Right lobe of liver (tissue), 6 donors: ENCODE measurements at places on chromosomes 5 and 9. TPM values are rescaled to one million over a fixed set of nuclear protein-coding genes. Genes with fewer than 3 reads are reported as not detected.
A peak's percentile ranks its signal among the peaks of the same experiment; 100 is the strongest.

PTPRD gene
- total RNA-seq = 29.8 TPM

SLC46A2 gene
- total RNA-seq = not detected

ZNF483 gene
- total RNA-seq = 0.31 TPM

ARSI gene
- total RNA-seq = 0.42 TPM

PRRX2 gene
- not detected for total RNA-seq

RAD50 gene
- 18.5 TPM for total RNA-seq

DNA sequence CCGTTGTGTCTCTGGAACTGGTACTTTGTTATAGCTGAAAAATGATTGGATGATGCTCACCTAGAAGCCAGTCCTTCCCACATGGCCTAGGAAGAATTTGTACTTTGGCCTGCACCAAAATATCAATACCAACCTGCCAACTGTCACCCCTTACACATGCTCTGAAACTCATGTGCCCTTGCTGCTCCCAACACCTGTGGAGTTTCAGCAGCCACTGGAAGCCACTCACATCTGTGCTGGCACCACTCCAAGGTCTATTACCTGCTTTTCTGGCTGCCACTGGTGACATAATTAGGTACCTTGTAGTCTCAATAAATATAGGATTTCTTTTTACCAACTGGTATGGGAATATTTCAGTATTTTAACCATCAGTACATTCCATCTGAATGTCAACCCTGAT, 363.6 kb downstream of the SH3GL2 start:
- DNase-seq = no peak
- H3K27me3 ChIP-seq = no peaks in the 10 kb centered on the region
- no peaks in the 10 kb centered on the region for H3K36me3 ChIP-seq
- no peaks in the 10 kb centered on the region for H3K4me1 ChIP-seq

GRCh38 chr9:20618361-20618802, 3.9 kb downstream of the MLLT3 start:
- H3K4me3 ChIP-seq = no peak overlapping the region
- no peaks in the 10 kb centered on the region for H3K36me3 ChIP-seq
- H3K27me3 ChIP-seq = no peaks in the 10 kb centered on the region
- no peaks in the 10 kb centered on the region for H3K4me1 ChIP-seq
- no peak for DNase-seq
- no peak overlapping the region for H3K27ac ChIP-seq

DNA sequence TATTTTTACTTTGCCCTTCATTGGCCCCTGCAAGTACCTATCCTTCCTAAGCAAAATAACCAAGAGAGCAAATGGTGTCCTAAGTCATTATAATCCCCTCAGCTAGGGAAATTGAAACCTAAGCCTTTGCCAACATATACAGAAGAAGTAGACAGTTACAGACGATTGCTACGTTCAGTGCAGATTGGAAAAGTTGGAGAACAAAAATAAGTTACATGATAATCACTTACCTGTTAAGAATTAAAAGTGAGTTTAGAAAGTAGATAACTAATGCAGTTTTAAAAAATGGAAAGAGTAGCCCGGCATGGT, 244.8 kb downstream of the MPDZ start:
- H3K36me3 ChIP-seq = no peaks in the 10 kb centered on the region
- H3K4me3 ChIP-seq = peak overlapping the region; percentile 29
- H3K27ac ChIP-seq = no peak overlapping the region
- H3K4me1 ChIP-seq = peaks cover 4% of the 10 kb centered on the region
- DNase-seq = no peak
- no peaks in the 10 kb centered on the region for H3K27me3 ChIP-seq

DNA sequence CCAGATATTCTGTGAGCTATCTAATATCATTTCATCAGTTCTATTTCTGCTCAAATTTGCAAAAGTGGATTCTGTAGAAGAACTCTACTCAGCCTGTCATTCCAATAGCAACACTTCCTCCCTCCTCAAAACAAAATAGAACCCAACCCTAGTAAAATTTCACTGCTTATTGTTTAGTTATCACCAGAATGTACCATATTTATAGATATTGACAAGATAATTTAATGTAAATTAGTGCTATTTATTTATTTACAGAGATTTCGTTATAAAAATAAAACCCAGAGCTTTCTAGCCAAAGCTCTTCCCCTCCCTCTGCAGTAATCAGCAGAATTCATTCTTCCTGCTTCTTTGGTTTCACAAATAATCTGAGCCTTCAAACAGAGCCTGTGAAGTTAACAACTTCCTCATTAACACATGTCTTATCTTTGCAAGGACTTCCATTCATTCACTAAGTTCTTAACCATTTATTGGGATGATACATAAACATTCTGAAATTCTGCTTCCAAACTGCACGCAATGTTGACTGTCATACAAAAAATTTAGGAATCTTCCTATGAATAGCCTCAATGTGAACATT, 73.7 kb upstream of the PJA2 start:
- no peaks in the 10 kb centered on the region for H3K27me3 ChIP-seq
- no peak overlapping the region for H3K27ac ChIP-seq
- H3K4me1 ChIP-seq = no peaks in the 10 kb centered on the region
- no peaks in the 10 kb centered on the region for H3K36me3 ChIP-seq

GRCh38 chr9:129557192-129558036, 63.5 kb downstream of the C9orf50 start:
- no peak overlapping the region for H3K4me3 ChIP-seq
- H3K27me3 ChIP-seq = no peaks in the 10 kb centered on the region
- no peak overlapping the region for H3K27ac ChIP-seq
- DNase-seq = peak; percentile 26
- peaks cover 53% of the 10 kb centered on the region for H3K4me1 ChIP-seq
- no peaks in the 10 kb centered on the region for H3K36me3 ChIP-seq

GRCh38 chr9:76610011-76610352, 151.0 kb downstream of the GCNT1 start:
- DNase-seq = peak; percentile 59
- no peaks in the 10 kb centered on the region for H3K36me3 ChIP-seq
- H3K4me1 ChIP-seq = no peaks in the 10 kb centered on the region
- H3K27me3 ChIP-seq = no peaks in the 10 kb centered on the region
- no peak overlapping the region for H3K27ac ChIP-seq

DNA sequence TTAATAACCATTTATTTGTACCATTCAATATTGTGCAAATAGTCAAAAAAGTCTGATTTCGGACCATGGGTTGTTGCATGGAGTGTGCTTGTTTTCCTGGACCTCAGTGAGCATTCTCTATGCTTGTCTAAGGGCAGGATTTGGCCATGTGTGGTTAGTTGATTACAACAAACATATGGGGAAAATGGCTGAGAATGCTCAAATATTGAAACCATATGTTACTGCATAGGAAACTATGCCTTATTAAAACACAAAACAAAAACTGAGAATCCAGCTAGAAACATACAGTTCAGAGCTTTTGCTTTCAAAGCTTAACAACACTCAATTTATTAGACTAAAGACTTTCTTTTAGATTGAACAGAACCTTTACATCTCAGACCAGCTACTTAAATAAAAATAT, 928.3 kb downstream of the NR2F1-AS1 start:
- H3K36me3 ChIP-seq = no peaks in the 10 kb centered on the region
- DNase-seq = no peak
- H3K4me3 ChIP-seq = no peak overlapping the region
- no peak overlapping the region for H3K27ac ChIP-seq
- H3K27me3 ChIP-seq = no peaks in the 10 kb centered on the region
- H3K4me1 ChIP-seq = no peaks in the 10 kb centered on the region

- no peak overlapping the region for H3K4me3 ChIP-seq
- no peaks in the 10 kb centered on the region for H3K36me3 ChIP-seq
- no peak overlapping the region for H3K27ac ChIP-seq
- H3K27me3 ChIP-seq = no peaks in the 10 kb centered on the region
- no peak for DNase-seq
These were observed 200.2 kb downstream of the SLIT3 start for GRCh38 chr5:169100735-169101075.

- no peak overlapping the region for H3K27ac ChIP-seq
- no peaks in the 10 kb centered on the region for H3K36me3 ChIP-seq
- H3K27me3 ChIP-seq = no peaks in the 10 kb centered on the region
These were observed 155.8 kb upstream of the GRAMD2B start for GRCh38 chr5:126267438-126267837.

- H3K36me3 ChIP-seq = no peaks in the 10 kb centered on the region
- H3K4me3 ChIP-seq = no peak overlapping the region
- no peaks in the 10 kb centered on the region for H3K4me1 ChIP-seq
- DNase-seq = no peak
- no peaks in the 10 kb centered on the region for H3K27me3 ChIP-seq
- H3K27ac ChIP-seq = no peak overlapping the region
These were observed 126.5 kb upstream of the BNC2 start for GRCh38 chr9:16996901-16997491.

- H3K27me3 ChIP-seq = no peaks in the 10 kb centered on the region
- H3K27ac ChIP-seq = peak overlapping the region; percentile 88
- peak; percentile 95 for DNase-seq
- H3K36me3 ChIP-seq = no peaks in the 10 kb centered on the region
These were observed 394.9 kb downstream of the GADD45G start for GRCh38 chr9:89999534-90000370.

DNA sequence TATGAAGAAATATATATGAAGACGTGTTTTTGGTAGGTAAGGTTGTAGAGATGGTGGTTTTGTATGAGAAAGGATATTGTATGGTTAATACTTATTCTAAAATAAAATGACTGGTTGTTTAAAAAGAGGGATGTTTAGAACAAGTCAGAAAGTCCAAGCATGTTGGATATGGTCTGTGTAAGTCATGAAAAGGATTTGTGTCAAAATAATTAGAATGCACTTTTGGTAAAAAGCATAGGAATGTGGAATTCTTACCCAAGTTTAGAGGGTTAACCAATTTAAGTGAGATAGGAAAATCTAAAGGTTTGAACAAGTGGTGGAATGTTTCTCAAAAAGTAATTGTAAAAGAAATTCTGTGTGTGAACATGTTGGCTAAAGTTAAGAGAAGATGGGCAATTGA, 1556.5 kb upstream of the C9orf72 start:
- H3K4me1 ChIP-seq = no peaks in the 10 kb centered on the region
- H3K27ac ChIP-seq = no peak overlapping the region
- H3K36me3 ChIP-seq = no peaks in the 10 kb centered on the region
- no peak for DNase-seq
- H3K4me3 ChIP-seq = no peak overlapping the region

- no peaks in the 10 kb centered on the region for H3K36me3 ChIP-seq
- no peak overlapping the region for H3K27ac ChIP-seq
- no peak overlapping the region for H3K4me3 ChIP-seq
- DNase-seq = no peak
- H3K4me1 ChIP-seq = no peaks in the 10 kb centered on the region
- no peaks in the 10 kb centered on the region for H3K27me3 ChIP-seq
These were observed 363.2 kb upstream of the SMC2 start for GRCh38 chr9:103730866-103731265.
